ENCODE measurements at places on chromosomes 13 and 19.

DNA sequence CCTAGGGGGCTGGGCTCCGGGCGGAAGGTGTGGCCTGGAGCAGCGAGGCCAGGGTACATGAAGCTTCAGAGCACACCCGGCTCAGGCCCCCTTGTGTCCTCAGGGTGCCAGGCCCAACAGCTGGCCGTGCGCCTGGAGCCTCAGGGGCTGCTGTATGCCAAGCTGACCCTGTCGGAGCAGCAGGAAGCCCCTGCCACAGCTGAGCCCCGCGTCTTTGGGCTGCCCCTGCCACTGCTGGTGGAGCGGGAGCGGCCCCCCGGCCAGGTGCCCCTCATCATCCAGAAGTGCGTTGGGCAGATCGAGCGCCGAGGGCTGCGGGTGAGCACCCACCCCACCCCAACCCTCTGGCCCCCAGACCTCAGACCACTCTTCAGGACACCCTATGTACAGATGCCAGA lies 3.2 kb downstream of the SYDE1 start:
- DNase-seq: no peak

GRCh38 chr19:12314553-12314952 lies 18.9 kb downstream of the ZNF563 start:
- DNase-seq: no peak

DNA sequence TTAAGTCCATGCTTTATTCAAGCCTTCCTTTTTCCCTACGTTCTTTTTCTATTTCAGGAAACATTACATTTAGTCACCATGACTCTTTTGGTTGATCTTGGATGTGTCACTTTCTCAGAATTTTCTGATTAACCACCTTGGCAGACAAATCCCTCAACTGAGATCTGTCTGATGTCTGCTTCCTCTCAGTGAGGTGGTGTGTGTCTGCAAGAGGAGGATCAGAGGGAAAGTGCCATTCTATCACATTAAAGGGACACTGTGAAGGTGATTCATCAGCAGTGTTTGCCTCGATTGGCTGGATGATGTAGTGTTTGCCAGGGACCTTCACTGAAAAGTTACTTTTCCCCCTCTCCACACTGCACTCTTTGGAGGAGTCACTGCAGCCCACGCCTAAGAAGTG lies 3.0 kb upstream of the CCNP start:
- DNase-seq: peak; percentile 82

GRCh38 chr13:87777387-87777786 lies 106.2 kb downstream of the SLITRK5 start:
- no peak for DNase-seq

DNA sequence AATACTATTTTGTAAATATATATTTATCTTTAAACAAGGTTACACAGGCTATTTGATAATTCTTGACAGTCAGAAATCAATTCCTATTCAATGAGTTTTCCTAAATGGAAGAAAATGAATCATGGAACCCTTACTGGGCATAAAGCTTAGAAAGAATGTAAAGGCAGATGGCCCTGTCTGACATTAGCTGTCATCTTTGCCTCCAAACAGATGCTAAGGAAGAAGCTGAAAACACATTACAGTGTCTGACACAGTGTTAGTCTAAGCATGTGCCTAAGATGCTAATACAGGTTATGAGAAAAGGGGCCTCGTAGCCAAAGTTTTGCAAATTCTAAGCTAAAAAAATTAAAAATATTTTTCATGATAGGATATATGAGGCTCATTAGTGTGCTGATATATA lies 112.8 kb downstream of the ITGBL1 start:
- no peak for DNase-seq

DNA sequence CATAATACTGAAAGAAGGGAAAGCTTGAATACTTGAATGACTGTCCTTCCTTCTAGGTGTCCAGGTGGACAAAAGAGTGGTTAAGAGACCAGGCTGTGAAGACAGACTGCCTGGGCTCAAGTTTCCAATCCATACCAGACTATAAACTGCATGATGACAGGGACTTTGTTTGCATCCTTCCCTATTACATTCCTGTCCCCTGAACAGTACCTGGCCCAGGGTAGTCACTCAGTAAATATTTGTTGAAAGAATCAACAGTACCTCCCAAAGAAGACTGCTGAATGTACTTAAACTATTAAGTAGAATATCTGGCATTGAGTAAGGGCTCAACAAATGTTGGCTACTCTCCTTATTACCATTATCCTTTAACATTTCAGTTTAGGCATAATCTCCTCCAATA lies 29.7 kb downstream of the MIPEP start:
- DNase-seq: no peak

- no peak for DNase-seq
Measured at GRCh38 chr19:17504030-17504429, 7.4 kb upstream of the PGLS start.

GRCh38 chr19:4357095-4357797 lies 13.9 kb downstream of the MPND start:
- no peak for DNase-seq

- DNase-seq: no peak
Measured at GRCh38 chr13:51768378-51768921, 35.5 kb downstream of the DHRS12 start.

DNA sequence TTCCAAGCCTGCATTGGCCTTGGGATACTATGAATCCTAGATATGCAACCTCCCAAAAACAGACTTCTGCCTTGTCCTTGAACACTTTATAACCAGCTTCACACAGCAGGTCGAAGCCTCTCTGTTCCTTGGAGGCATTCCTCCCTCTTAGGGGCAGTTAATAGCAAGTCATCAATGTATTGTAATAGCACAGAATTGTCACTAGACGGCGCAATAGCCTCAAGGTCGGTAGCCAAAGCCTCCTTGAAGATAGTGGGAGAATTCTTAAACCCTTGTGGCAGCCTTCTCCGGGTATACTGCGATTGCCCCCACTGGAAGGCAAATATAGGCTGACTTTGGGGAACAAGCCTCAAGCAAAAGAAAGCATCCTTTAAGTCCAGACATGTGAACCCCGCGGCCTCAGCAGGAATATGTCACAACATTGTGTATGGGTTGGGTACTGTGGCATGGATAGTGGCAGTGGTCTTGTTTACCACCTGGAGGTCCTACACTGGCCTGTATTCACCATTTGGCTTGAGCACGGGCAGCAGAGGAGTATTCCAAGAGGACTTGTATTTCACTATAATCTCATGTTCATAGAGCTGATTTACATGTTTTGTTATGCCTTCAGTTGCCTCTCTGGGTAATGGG lies 61.1 kb downstream of the ZNF431 start:
- DNase-seq: no peak

GRCh38 chr19:871446-872265 lies 12.2 kb downstream of the CFD start:
- DNase-seq: no peak

DNA sequence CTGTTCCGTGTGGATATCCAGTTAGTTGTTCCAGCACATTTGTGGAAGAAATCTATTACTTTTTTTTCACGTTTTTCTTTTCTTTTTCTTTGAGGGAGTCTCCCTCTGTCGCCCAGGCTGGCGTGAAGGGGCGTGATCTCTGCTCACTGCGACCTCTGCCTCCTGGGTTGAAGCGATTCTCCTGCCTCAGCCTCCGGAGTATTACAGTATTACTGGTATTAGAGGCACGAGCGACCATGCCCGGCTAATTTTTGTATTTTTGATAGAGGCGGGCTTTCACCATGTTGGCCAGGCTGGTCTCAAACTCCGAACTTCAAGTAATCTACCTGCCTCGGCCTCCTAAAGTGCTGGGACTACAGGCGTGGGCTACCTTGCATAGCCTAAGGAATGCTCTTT lies 43.6 kb downstream of the ZNF611 start:
- no peak for DNase-seq

- DNase-seq: no peak
Measured at GRCh38 chr13:35964863-35965180, 166.4 kb downstream of the DCLK1 start.

DNA sequence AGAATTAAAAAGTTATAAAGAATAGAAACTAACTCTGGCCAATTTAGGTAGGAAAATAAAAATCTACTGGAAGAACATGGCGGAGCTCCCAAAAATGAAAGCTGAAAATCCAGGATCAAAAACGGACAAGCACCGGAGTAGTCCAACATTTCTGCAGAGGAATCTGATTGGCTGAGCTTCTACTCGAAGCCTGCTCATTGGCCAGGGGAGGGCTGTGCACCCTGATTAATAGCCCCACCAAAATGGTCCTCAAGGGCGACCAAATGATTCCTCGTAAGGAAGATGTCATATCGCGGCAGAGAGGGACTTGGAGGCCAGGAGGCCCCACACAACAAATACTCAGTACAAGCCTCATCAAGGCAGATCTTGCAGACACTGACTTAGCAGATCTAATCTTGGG lies 900.7 kb downstream of the UQCRFS1 start:
- DNase-seq: no peak

GRCh38 chr13:95226932-95227695 lies 74.1 kb downstream of the ABCC4 start:
- DNase-seq: no peak

- no peak for DNase-seq
Measured at GRCh38 chr19:14118165-14119051, 846 bp upstream of the PRKACA start.

DNA sequence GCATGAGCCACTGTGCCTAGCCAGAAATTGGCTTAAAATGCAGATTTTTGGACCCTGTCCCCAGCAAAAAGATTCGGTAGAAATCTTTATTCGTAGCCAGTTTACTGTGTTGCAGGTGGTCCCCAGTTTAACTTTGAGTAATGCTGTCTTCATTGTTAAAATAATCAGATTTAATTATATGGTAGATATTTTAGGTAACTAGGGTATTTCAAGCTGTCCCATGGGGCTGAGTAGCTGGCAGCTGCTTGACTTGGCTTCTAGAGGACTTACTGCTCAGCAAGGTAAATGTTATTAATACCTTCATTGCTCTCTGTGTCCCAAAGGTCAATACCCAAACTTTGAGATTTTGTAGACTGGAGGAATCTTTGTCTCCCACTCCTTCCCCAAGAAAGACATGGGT lies 21.1 kb downstream of the LSM14A start:
- DNase-seq: no peak

DNA sequence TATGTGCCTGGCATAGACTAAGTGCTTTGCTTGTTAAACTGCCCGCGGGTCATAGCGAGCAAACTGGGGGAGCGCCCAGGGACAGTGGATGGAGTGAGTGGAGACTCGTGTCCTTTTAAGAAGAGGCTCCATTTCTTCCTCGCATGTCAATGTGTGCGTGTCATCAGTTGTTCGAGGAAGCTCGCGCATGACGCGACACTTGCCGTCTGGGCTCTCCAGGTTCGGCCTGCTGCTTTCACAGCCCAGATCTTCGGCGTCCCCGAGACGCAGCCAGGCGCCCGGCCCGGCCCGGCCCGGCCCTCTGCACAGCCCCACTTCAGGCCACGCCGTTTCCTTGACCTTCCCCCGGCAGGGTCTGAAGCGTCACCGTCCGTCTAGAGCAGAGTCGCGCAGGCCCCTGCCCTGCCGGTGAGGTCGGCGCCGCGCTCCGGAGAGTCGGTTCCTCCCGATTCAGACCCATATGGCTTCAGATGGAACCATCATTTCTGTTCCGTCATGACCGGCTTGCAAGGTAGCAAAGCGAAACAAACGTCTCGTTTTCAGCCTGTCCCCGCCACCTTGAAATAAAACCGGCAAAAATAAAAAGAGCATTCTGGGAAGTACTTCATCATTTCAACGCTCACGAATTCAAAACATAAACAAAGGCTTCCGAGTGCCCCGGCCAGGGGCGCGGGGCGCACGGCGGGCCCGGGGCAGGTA lies 599 bp upstream of the ARHGEF7 start:
- peak; percentile 21 for DNase-seq
